Effector CD4-positive, alpha-beta T cell (primary cell): ENCODE measurements at places on chromosomes 13 and 19.

- no peak for DNase-seq
Measured at GRCh38 chr13:73535341-73535740, 476.5 kb downstream of the KLF5 start.

- no peak for DNase-seq
Measured at GRCh38 chr13:99287551-99287950, 19.6 kb downstream of the GPR183 start.

DNA sequence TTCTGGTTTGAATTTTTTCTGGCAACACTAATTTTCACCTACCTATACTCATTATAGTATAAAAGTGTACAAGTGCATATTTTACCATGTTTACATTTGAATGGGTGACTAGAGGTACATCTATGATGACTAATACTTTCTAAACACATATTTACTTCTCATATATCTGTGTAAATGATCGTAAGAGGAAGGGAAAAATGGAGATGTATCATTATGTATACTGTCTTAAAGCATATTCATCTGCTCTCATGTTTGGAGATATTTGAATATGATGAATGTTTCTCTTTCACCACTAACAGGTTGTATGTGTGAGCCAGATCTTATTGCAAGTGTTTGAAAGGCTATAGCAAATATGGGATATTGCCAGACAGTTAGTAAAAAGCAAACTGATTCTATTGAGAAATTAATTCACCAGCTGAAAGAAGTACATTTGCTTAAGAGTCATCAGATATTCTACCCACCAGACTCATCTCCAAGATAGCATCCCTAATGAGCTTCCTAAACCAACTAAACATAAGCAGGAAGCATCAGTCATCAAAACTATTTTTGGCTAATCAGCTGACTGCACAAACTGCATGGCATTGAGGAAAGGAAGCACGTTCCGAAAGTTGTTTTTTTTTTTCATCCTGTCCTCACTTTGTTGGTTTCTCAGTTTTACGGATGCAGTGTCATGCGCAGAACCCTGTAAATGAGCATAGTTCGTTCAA, 738.2 kb downstream of the GPC5 start:
- DNase-seq: no peak

- DNase-seq: no peak
Measured at GRCh38 chr19:29538146-29538545, 12.4 kb downstream of the VSTM2B start.

DNA sequence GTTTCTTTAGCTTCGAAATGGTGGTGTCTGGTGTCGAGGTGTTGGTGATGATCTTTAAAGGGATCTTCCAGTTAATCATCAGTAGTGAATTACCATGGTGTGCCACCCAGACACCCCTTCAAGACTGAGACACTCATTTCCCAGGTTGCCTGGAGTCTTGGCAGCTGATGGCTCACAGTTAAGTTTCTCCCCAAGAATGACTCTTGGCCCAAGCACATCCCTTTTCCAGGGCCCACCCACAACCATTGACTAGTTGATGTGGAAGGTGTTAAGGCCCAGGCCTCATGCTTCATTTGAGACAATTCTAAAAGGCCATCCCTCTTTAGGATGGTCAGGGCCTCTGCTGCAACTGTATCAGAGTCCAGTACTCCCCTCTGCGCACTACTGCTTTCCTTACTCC, 145.5 kb downstream of the FOXO1 start:
- DNase-seq: no peak

GRCh38 chr13:114027046-114027715, 53.3 kb upstream of the C13orf46 start:
- no peak for DNase-seq

DNA sequence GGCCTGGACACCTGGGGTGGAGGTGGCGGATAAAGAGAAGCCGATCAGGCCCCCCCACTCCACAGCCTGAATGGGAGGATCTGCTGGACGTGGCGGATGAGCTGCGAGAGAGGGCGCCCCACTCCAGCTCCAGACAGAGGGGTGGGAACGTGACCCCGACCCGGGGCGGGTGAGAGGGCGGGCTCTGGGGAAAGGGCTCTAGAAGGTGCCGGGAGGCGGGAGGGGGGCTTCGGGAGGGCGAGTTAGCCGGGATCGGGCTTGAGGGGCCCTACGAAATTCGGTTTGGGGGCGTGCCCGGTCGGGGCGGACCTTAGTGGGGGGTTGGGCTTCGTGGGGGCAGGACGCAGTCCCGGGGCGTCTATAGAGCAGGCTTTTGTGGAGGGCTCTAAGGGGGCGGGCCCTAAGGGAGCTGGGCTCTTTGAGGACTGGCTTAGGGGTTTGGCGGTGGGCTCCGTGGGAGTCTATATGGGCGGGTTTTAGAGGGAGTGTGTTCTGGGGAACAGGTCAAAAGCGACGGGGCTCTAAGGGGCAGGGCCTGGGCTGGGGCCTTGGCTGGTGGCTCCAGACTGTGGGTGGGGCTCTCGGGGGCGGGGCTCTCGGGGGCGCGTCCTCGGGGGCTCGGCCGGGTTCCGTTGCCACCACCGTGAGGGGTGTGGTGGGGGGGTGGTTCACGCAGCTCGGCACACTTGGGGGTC, 4.1 kb upstream of the NANOS3 start:
- no peak for DNase-seq

GRCh38 chr19:55145232-55145631, 3.8 kb downstream of the TNNT1 start:
- DNase-seq: no peak

DNA sequence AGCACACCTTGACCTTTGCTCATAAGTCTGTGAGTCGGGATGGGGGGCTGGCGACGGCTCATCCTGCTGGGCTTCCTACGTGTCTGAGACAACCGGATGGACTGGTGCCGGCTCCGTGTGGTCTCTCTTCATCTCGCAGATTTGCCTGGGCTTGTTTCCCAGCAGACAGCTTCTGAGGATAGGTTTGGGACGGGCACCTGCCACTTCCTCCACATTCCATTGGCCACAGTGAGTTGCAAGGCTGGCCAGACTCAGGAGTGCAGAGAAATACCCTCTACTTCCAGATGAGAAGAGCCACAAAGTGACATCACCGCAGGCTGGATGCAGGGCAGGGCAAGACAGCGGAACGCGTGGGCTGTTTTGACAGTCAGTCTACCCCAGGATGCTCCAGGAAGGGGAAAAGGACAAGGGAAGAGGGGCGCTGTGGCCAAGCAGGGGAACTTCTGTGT, 48.1 kb downstream of the IRS2 start:
- DNase-seq: no peak

- DNase-seq: no peak
Measured at GRCh38 chr19:40144151-40144550, 47.1 kb upstream of the MAP3K10 start.

GRCh38 chr19:30558793-30559192, 186.6 kb downstream of the ZNF536 start:
- no peak for DNase-seq

GRCh38 chr13:98274921-98275487, 97.9 kb upstream of the RNF113B start:
- DNase-seq: no peak

DNA sequence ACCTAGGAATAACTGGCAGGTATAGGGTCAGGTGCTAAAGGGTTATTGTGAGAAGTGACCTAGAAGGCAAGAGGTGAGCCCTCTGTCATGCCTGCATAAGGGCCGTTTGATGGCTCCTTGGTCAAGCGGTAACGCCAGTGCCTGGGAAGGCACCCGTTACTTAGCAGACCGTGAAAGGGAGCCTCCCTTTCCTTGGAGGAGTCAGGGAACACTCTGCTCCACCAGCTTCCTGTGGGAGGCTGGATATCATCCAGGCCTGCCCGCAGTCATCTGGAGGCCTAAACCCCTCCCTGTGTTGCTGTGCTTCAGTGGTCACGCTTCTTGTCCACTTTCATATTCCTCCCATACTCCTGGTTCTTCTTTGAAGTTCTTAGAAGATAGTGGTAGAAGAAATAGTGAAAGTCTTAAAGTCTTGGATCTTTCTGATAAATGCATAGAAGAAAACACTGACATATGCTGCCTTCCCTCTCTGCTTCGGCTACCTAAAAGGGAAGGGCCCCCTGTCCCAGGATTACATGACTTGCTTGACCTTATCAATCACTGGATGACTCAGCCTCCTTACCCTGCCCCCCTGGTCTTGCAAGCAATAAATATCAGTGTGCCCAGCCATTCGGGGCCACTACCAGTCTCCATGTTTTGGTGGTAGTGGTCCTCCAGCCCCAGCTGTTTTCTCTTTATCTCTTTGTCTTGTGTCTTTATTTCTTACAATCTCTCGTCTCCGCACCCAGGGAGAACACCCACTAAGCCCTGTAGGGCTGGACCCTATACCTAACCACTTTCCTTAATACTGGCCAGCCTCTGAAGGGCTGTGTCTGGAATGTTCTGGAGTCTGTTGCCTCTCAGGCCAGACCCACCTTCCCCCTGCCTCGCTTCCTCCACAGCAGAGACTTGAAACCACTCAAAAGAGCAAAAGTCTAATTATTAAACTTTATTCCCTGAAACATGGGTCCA, 16.1 kb upstream of the ABCC4 start:
- DNase-seq: no peak

- no peak for DNase-seq
Measured at GRCh38 chr19:16945762-16946465, 57.1 kb downstream of the F2RL3 start.

DNA sequence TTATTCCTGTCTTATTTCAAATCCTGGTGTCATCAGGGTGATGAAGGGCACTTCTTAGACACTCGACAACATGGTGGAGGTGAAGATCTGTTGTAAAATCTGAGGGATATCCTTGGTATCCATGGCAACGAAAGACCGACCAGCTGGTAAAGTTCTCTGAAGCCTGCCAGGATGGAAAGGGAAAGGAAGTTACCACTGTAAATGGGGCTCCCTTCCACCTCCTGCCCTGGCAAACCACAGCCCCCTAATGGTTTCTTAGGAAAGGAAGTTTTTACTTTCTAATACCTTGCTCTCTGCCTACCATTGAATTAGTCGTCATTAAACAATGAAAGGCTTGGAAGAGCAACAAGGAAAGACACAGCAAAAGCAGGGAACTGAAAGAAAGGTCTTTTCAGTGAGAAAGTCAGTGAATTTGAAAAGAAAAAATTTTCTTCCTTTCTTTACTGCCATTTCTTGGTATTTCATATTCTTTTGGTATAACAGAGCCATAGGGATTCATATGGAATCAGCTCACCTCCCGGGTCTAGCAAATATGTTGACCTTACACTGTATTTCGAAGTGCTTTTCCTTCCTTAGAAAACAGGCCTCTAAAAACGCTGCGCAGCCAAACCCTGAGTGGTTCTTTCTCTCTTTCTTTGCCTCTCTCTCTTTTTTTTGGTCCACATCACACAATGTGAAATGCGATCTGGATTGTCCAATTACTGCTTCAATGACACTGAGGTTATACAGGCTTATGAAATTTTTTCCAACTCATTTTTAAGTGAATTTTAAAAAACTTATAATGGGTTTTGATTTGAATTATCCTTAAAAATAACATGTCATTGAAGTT, 111.0 kb downstream of the RGCC start:
- DNase-seq: no peak

GRCh38 chr19:3981373-3981735, 3.9 kb downstream of the EEF2 start:
- no peak for DNase-seq

- no peak for DNase-seq
Measured at GRCh38 chr19:54594737-54595136, 1.3 kb downstream of the LILRA1 start.

DNA sequence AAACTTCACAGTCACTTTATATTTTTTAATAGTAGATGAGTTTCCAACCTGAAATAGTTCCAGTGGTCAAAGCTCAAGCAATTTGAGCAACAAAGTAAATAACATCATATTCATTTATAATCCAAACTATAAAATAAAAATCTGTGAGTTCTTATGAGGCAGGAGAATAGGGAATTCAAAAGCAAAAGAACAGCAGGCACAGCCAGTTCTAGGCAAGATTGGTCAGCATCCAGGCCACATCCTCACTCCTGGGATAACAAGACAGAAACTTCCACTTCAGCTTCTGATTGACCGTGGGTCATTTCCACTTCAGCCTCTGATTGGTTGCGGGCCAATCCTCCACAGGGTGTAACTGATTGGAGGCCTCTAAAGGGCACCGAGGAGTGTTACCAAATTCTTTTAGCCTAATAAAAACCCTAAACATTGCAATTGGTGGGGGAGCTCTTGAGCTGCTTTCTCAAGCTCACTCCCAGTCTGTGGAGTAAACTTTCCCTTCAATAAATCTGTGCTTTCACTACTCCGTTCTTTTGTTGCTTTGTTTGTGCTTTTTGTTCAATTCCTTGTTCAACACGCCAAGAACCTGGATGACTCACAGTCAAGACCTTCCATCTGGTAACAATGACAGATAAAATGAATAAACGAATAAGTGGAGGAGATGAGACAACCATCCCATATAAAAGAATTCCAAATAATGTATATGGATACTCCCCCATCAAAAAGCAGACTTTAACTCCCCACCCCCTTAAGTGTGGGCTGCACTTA, 42.6 kb upstream of the AMER2 start:
- no peak for DNase-seq

- no peak for DNase-seq
Measured at GRCh38 chr13:70893832-70894231, 785.6 kb upstream of the KLHL1 start.

DNA sequence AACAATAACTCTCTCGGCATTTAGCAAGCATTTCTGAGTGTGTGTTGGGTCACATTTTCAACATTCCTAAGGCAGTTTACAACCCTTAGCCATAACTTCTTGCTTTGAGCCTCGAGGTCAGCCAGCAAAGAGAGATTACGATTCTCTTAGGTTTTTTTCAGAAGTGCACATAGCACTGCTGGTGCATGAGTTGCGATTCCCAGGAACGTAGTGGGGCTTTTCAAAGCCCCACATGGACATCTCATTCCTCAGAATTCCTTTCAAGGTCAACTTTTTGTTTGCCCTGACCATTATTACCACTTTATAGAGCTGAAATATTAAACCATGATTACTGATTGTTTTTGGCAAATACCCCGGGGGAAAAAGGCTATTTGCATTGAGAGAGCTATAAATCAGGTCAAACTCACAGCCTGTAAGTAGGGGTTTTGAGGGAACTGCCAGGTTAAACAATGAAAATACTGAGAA, 705.3 kb downstream of the GPC5 start:
- no peak for DNase-seq

GRCh38 chr13:80133631-80134261, 207.2 kb downstream of the SPRY2 start:
- no peak for DNase-seq

DNA sequence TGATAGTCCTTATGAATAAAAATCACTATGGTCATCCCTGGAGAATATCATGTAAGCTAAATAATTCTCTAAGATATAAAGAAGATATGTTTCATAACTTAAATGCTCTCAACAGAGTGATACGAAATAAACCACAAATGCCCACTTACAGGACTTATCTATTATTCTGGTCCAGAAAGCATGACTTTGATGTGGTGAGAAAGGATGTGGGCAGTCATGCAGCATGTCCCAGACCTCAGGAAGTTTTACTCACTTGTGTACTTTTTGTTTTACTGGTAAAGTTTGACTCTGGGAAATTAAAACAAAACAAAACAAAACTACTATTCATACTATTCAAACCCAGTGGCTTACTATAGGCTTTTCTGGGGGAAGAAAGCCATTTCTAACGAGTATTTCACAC, 483.2 kb upstream of the SLITRK6 start:
- no peak for DNase-seq

- DNase-seq: no peak
Measured at GRCh38 chr19:5707576-5708575, 12.1 kb downstream of the LONP1 start.

- DNase-seq: no peak
Measured at GRCh38 chr19:2488942-2489731, 13.2 kb downstream of the GADD45B start.

GRCh38 chr19:9967326-9967725, 31.0 kb upstream of the OLFM2 start:
- no peak for DNase-seq
